ENCODE measurements at places on chromosomes 7 and 10.

DNA sequence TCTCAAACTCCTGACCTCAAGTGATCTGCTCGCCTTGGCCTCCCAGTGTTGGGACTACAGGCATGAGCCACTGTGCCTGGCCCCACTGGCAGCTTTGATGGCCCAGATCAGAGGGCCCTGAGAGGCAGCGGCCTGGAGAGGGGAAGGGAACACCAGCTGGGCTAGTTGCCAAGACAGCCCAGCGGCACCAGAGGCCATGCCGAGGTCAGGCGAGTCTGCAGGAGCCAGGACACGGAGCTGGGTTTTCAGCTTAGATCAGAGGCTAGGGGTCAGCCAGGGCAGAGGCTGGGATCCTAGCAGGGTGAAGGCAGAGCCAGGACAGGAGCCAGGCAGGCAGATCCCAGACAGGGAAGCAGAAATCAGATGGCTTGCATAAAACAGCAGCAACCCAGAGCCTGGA lies 92.9 kb downstream of the MYL10 start:
- no peak for DNase-seq

- no peak for DNase-seq
Observed at GRCh38 chr10:93364966-93365365, 117.2 kb downstream of the MYOF start.

DNA sequence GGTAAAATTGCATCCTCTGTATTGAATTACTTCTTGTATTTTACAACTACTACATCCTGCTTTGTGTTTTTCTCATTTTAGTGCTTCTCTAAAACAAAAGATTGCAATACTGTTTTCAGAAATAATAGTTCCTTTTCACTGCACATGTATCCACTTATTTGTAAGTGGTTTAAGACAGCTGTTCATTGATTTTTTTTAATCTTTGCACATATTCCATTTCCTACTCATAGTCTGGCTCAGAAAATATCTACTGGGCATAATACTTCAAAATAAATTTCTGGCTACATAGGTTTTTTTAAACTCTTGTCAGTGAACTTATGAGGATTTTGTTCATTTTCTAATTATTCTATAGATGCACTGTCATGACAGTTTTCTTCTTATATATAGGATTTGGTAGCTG lies 54.8 kb downstream of the SND1 start:
- DNase-seq: no peak

- no peak for DNase-seq
Observed at GRCh38 chr7:3243256-3243655, 57.8 kb upstream of the SDK1 start.

DNA sequence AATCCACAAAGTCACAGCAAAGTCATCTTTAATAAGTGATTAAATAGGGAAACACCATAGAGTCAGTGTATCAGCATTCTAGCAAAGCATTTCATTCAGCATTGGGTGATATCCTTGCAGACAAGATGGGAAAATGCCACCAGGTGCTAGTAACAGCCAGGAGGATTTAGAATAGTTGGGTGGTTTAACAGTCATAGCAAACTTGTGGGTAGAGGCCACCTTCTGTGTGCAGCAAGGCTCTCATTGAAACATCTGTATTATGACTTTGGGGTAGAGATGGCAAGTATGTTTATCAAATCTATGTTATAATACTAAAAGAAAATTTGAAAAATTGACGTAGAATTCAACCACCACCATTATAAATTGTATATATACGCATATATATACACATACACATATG lies 26.4 kb upstream of the ADO start:
- DNase-seq: no peak

DNA sequence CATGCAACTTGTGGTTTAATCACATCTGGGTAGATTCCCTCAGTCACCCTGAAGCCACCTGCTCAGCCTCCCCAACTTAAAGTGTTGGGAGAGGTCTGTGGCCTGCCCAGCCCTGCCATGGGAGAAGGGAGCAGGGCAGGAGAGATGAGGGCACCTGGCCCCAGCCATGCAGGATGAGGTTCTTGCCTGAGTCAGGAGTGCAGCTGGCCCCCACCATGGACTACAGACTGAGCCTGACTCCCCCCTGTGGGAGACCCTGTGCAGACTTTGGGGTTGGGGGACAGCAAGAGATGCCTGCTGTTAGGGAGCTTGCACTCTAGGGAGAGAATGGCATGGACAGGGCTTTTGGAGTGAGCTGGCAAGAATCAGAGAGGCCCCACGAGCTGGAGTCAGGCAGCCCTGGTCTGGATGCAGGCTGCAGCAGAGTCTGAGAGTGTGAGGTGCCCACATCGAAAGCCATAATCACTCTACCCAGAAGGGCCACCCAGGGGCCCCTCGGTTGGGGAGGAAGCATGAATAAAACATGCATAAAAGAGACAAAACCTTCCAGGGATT lies 34.7 kb upstream of the DPYSL4 start:
- no peak for DNase-seq

- DNase-seq: no peak
Observed at GRCh38 chr7:28580665-28581064, 168.3 kb downstream of the CREB5 start.

DNA sequence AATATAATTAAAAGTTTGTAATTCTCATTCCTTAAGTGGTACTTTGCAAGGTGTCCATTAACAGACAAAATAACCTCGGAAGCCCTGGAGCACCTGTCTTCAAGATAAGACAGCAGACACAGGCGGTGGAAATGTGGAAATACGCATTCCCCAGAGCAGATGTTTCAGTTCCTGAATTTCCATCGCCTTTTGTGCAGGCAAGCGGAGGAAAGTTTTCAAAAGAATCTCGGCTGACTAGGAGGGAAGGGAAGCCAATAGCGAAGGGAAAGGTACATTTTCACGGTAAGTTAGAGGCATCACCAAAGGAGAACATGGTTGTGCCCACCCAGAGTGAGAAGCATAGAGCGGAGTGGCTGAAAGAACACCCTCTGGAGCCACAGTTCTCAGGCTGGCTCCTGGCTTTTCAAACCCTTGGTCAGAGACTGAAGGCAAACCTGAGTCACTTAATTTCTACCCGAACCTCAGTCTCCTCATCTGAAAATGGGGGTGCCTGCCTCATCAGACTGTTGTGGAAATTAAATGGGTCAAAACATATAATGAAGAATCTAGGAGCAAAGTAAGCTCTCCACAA lies 13.6 kb downstream of the CPA1 start:
- DNase-seq: no peak

DNA sequence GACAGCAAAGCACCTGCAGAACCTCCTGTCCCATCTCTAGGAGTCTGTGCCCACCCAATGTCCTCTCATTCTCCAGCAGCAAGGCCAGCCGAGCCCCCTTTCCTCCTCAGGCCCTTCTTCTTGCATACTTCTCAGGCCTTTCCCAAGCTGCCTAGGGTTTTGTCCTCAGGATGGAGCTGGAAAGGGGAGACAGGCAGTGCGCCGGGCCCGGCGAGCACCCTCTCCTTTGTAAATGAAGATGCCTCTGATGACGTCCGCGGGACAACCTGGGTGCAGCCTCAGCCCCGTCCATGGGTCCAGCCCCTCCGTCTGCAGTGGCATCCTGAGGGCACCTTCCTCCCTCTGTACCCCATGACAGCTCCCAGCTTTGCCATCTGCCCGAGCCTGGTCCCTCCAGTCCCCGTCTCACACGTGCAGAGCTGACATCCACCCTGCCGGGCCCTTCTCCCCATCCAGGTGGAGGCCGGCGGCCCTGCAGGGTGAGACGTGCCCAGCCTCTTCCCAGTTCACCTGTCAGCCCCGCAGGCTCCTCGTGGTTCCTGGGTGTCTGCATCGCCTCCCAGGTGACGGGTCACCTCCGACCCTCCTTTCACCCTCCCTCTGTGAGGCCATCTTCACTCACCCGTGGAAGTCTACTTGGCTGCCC lies 36.4 kb downstream of the JAKMIP3 start:
- DNase-seq: no peak

DNA sequence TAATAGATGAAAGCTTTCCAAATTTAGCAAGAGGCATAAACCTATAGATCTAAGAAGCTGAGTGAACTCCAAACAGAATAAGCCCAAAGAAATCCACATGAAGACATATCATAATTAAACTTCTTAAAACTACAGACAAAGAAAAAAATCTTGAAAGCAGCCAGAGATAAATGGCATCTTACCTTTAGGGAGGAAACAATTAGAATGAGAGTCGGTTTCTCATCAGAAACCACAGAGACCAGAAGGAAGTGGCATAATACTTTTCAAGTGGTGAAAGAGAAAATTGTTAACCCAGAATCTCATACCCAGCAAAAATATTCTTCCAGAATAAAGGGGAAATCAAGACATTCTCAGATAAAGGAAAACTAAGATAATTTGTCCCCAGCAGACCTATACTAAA lies 98.9 kb upstream of the NANOS1 start:
- no peak for DNase-seq

GRCh38 chr7:110964775-110965174 lies 126.2 kb upstream of the LRRN3 start:
- DNase-seq: peak; percentile 78

- DNase-seq: no peak
Observed at GRCh38 chr10:61398366-61399129, 54.6 kb downstream of the TMEM26 start.

DNA sequence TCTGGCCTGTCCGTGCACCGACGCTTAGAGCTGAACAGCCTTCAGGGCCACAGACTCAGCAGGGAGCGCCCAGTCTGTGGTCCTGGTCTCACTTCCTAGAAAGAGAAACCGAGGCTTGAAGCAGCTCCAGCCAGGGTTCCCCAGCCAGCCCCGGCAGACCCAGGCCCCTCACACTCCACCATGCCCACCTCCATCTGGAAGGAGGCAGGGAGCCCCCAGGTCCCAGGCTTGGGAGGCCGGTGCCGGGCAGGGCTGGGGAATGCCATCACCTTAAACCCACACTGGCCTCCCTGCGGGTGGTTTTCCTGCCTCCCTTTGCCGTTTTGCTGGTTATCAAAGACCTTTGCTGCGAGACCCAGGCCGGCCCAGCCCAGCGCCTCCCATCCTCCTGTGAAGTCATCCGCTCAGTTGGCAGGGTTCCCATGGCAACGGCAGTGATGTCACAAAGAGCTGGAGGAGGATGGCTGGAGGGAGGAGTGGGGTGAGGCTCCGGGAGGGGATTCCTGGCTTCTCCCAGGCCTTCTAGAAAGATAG lies 24.0 kb downstream of the ELFN1 start:
- DNase-seq: peak; percentile 63

- DNase-seq: no peak
Observed at GRCh38 chr10:113965683-113966082, 78.0 kb upstream of the ADRB1 start.

GRCh38 chr7:24737281-24737680 lies 20.0 kb downstream of the GSDME start:
- DNase-seq: no peak

- DNase-seq: peak; percentile 91
Observed at GRCh38 chr7:101125989-101126650, 784 bp upstream of the SERPINE1 start.

- no peak for DNase-seq
Observed at GRCh38 chr7:42192851-42193461, 44.1 kb downstream of the GLI3 start.

DNA sequence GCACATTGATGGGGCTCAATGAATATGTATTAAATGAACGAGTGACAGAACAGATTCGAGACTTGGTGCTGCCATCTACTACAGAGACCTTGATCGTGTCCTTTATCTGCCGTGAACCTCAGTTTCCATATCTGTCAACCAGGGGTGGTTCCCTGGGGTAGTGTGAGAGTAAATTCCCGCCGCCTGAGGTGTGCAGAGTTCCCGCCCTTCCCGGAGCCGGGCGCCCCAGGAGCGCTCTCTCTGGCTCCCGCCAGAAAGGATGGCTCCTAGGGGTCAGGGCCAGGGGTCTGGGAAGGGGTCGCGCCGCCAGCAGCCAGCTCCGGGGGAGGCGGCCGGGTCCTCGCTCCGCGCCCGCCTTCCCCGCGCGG lies 333 bp upstream of the PLCE1 start:
- no peak for DNase-seq

- DNase-seq: no peak
Observed at GRCh38 chr7:143280566-143280965, 4.2 kb upstream of the TMEM139 start.

DNA sequence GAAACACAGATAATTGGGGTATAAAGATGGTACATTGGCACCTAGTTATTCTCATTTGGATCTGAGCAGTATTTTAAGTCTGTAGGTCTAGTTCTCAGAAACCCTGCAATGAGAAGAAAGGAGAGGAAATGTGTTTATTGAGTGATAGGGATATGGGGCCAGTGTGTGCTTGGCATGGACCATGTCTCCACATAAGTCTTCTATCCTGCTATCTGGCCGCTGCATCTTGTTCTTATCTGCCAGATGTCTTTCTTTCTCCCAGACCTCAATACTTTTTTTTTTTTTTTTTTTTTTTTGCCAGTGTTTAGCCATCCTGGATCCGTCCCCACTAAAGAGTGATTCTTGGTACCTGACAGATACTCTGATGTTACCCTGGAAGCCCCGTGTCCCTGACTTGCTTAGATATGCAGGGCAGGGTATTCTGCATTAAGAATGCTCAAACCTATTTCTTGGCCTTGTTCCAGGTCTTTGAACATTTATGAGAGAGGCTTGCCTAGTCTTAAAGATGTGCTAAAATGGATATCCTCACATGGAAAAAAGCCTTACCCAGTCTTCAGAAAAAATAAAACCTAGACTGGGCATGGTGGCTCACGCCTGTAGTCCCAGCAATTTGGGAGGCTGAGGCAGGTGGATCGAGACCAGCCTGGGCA lies 10.0 kb downstream of the MTURN start:
- no peak for DNase-seq

- no peak for DNase-seq
Observed at GRCh38 chr7:107118109-107118900, 50.5 kb upstream of the HBP1 start.

- no peak for DNase-seq
Observed at GRCh38 chr7:25006276-25006675, 26.3 kb upstream of the OSBPL3 start.

- no peak for DNase-seq
Observed at GRCh38 chr7:121753944-121754343, 119.0 kb upstream of the PTPRZ1 start.

DNA sequence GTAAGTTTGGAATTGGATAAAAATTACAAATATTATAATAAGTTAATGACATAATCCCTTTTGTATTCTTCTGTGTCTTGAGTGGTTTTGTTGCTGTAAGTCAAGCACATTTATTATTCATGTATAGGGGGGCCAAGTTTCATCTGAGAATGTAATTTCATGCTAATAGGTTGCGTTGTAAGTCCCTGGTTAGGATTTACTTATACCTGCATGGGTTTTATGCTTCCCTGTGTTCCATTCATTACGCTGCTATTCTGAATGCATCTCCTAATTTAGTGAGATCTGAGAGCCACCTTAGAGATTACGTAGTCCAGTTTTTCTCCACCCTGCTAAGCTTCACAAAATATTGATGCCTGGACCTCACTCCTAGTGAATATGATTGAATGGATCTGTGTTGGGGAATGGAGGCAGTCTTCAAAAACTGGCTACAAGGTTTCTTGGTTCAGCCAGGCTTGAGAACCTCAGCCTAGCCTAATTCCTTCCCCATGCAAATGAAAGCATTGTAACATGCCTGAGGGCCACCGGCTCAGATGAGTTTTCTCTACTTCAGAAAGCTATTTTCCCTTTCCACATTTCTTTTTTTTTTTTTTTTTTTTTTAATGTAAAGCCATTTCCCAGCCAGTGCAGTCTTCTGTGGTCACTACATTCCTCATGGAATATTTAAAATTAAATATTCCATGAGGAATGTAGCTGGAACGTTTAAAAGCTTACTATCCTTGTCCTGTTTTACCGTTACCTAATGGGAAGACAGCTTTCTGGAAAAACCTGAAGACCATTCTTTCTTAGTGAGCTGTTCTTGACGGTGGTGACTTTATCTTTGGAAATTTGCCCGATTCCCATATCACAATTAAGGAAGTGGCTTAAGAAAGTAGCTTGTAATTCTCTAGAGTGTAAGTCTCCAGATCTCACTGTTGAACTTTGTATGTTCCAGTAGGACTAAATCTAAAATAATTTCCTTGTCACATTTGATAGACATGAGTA lies 16.0 kb downstream of the PAPSS2 start:
- DNase-seq: peak; percentile 65

Data from brain microvascular endothelial cell (primary cell).